ENCODE measurements at places on chromosomes 5 and 9.
A peak's percentile ranks its signal among the peaks of the same experiment; 100 is the strongest.

DNA sequence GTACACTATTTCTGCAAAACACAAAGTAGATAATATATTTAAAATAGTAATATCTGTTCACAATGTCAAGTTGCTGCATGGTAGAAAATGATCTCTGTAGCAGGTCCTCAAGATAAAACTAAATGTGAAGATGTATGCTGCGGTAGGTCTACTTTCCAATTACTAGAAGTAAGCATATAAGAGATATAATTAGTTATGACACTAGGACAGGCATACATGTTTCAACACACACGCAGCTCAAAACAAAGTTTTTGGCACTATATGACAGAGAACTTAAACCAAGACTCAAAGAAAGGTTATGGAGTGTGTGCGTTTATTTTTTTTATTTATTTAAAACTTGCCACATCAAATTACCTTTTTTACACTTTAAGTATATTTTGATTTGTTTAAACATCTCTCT is 23.5 kb downstream of the BNC2 start:
- DNase-seq: no peak

GRCh38 chr9:89635816-89636215 is 31.0 kb downstream of the GADD45G start:
- peak; percentile 70 for DNase-seq

DNA sequence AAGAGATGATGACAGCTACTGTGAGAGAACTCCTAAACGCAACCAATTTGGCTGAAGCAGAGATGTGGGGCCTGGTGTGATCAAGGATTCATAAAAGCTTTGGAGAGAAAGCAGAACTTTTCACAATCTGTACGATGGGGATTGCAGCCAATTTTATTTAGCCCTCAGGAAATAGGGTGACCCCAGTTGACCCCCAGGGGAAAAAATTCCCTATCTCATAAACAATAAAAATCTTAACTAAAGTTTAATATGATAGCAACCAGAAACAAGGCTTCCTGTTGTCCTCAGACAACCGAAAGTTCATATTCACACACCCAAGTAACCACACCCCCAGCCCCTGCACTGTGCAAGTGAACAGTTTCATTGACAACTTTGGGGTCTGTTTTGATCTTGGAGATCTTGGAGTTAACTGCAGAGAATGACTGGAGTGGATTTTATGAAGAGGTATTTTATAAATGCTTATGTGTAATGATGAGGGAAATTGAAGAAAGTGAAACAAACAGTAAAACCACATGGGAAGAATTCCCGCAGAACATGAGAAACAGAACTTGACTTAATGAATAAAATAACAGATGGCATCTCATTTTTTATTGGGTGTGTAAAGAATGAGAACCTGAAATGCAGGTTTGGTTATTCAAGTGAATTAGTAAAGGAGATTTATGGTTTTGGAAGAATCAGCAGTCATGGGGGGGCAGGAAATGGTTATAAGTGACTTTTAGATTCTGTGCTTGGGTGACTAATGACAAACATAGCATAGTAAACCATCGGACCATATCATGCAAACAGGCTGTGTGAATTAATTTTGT is 94.5 kb downstream of the PDE4D start:
- DNase-seq: peak; percentile 63

DNA sequence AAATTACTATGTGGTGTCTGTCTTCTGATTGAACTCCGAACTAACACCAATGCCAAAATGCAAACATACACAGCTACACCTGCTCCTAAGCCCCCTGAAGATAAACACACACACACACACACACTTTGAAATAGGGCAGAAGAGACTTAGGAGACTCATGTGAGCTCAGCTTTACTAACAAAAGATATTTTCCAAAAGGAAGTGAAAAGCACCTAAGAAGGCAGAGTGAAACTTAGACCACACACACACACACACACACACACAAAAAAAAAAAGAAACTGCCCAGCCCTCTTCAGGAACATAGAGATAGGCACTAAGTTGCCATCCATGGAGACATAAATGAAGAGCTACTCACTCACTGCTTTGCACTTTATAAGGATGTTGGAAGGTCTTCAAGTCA is 45.2 kb upstream of the APC start:
- no peak for DNase-seq

DNA sequence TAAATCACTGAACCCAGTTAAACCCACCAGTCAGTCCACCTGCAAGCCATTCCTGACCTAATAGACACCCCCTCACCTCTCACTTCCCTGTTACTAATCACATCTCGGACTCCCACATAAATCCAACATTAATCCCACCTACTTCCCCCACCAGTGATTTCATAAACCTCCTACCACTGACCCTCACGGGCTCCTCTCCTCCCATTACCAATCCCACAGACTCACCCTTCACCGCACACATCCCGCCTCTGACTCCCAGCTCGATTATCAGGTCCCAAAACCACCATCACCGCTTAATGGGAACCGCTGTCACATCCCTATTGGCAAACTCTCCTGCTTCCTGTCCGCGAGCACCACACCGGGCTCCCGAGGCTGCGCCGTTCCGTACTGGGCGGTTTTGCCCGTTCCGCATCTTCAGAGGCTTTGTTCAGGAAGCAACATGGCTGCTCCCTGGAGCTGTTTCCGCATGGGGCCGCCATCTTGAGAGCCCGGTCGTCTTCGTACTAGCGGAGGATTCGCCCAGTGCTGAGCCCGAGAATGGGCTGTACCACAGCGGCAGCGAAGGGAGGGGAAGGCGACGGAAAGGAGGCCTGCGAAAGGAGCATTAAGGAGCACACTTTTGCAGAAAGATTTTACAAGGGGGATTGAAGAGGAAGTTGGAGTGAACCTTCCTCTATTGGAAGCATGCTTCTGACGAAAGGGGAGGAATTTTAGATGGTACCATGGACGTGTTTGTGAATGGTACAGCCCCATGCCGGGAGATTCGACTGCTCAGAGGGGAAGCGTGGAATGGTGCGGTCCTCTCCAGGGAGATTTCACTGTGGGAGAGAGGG is at the start of gene ZNF300:
Gene ZNF300 (minus strand): TSS at position 502 of the 833 bp plus-strand sequence. CDS start 1,825 bp downstream, outside the sequence.
- peak; percentile 91 for DNase-seq

GRCh38 chr5:157516006-157516405 is 56.0 kb downstream of the NIPAL4 start:
- peak; percentile 91 for DNase-seq

DNA sequence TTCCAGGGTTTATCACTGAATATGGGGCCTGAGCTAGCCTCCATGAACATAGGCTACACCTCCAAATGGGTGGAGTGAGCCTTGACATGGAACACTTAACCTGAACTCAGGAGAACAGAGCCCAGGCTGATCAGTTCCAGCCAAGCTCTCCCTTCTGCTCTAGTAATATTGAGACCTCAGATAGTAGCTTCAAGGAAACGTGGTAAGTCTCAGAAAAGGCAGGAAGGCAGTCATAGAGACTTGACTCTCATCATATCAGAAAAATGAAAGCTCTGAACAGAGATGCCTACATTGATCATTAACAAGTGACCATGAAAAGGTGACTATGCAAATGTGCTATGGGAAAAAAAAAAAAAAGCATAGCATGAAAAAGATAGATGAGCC is 40.5 kb upstream of the MYO10 start:
- DNase-seq: no peak

GRCh38 chr9:74696520-74696919 is 191.2 kb downstream of the TRPM6 start:
- DNase-seq: no peak

DNA sequence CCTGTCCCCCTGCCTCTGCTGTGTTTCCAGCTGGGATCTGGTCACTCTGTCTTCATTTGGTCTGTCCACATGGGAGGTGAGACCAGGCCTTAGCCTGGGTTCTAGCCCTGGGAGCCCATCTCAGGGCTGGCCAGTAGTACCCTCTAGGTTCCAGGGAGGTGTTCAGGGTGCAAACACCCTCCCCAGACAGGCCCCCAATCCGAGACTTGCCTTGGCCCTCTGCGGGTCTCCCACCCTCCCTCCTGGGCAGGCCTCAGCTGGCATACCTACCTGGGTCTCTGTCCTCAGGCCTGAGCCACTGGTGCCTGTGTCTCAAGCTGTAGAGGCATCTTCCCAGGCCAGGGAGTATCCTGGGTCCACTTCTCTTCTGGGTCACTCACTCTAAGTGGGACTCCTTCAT is 925 bp upstream of the SAPCD2 start:
- DNase-seq: no peak

- DNase-seq: no peak
These were observed 4.7 kb upstream of the TMEM210 start for GRCh38 chr9:137176302-137177182.

- DNase-seq: peak; percentile 85
These were observed 24.2 kb upstream of the GLRX start for GRCh38 chr5:95846554-95847260.

- no peak for DNase-seq
These were observed 8.3 kb upstream of the CMBL start for GRCh38 chr5:10315824-10316509.

DNA sequence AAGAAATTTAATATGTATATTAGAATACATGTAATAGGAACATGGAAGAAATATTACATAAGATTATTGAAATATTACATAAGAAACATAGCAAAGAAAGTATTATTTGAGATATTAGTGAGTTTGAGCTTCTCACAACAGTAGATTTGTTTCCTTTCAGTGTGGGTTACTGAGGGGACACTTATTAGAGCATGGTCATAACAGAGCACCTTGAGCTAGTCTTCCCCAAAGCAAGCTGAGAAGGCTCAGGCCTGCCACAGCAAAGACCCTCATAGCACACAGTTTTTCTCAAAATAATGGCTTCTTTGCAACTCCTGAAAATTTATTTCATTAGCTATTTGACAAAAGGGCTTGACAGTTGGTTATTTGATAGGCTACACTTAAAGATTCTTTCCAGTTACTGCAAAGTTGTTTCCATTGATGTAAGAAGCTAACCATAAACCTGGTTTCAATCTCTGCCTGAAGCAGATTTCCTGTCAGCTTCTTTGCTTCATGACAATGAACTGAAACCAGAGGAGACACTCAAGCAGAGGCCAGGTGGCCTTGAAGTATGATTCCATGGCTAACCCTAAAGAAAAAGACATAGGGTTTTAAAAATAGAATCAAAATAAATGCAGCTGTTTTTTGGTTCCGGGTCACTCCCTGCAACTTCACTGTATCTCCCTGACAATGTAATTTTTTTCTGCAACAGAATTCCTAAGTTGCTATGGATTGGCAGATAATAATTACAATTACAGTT is 68.6 kb downstream of the ERMP1 start:
- no peak for DNase-seq

DNA sequence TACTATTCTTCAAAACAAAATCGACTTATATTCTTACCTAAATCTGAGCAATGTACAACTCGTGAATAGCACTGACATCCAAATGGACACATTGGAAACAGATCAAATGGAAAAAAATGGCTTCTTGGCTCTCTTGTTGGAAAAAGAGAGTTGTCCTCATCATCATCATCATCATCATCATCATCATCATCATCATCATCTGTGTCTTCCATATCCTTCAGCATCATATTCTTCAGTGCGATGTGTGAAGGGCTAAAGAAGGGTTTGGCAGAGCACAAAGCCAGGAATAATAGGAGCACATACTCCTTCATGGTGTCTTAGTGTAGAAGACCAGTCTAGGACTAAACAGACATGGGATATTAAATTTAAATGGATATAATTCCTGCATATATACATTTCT is 7.7 kb downstream of the ASPN start:
- DNase-seq: no peak

DNA sequence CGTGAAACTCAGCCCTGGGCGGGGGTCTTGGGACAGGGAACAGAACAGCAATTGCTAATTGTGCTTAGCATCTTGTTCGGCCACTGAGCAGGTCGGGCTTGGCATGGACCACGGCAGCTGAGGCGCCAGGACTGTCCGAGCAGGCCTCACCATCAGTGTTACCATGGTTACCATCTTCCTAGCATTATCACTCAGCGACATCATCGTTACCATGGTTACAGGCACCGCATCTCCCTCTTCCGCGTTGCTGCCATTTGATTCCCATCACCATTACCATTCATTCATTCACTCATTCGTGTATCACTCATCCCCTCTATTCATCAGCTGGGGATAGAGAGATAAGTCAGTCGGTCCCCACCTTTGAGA is 81.0 kb upstream of the ZBTB43 start:
- no peak for DNase-seq

- no peak for DNase-seq
These were observed 193.8 kb upstream of the ACTBL2 start for GRCh38 chr5:57676222-57677098.

- DNase-seq: no peak
These were observed 16.9 kb downstream of the TMOD1 start for GRCh38 chr9:97518166-97518908.

DNA sequence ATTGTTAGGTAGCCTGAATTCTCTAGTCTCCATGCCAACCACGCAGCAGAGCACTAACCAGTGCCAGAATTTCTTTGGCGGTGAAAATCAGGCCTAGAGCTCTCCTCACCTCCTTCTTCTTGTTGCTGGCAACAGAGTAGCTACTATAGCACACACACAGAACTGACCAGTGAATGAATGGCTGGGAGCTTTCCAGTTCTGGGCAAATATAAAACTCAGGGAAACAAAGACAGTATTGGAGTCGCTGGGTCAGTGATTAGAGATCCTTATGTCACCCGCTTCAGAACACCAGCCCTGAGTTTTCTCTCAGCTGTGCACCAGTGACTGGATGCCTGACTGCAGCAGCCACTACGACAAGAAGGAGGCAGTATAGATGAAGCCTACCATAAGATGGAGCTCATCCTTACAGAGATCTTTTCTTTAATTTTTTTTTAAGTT is 26.9 kb upstream of the FEM1C start:
- no peak for DNase-seq

Data from kidney glomerular epithelial cell (primary cell).